ENCODE measurements at places on chromosomes 2 and 18.

- DNase-seq, result no peak
These were observed 92.7 kb upstream of the KLF7 start for GRCh38 chr2:207258263-207258991.

DNA sequence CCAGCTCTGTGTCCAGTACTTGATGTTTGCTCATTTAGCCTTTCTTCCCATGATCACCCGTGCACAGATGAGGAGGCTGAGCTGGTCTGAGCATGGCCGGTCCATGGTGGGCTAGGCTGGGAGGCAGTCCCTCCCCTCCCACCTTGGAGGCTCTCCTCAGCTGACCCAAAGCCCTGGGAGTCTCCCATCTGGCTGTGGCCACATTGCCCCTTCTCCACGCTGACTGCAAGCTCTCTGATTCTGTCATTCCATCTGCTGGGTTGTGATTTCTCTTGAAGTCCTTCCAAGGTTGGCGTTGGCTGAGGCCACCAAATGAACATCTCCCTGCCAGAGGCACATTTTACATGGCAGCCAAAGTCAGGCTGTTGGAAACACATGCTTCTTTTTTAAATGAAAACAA is 44.0 kb downstream of the ACKR3 start:
- DNase-seq, result no peak

- DNase-seq, result no peak
These were observed 47.2 kb upstream of the CDC42EP3 start for GRCh38 chr2:37718515-37719161.

- DNase-seq, result no peak
These were observed 4.9 kb downstream of the ZAP70 start for GRCh38 chr2:97718051-97718882.
